ENCODE measurements at places on chromosomes 11 and 22.

DNA sequence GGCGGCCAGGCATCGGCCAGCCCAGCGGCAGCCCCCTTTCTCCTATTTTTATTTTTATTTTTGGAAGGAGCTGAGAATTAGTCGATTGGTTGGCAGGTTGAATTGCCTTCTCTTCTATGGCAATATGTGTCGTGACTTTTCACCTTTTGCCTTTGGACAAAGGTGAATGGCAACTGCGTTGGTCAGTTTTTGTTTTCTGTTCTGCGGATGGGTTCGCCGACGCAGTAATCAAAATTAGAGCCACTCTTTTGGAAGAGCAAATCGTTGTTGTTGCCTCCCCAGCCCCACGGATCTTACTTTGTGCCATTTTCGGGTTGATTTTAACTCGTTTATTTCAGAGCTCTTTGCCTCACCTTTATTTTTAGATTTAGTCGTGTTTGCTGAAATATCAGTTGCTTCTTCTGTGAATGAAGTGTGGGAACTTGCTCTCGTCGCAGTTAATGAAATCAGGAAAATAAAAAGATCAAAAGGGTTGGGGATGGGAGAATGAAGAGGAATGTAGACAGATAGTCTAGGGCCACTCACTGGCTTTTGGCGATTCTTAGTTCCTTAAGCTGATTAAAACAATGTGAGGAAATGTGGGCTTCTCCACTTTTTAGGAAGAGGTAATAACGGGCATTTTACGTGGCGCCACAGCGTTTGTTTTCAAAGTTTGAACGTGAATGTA lies 1.6 kb downstream of the CECR2 start:
- no peak for DNase-seq

DNA sequence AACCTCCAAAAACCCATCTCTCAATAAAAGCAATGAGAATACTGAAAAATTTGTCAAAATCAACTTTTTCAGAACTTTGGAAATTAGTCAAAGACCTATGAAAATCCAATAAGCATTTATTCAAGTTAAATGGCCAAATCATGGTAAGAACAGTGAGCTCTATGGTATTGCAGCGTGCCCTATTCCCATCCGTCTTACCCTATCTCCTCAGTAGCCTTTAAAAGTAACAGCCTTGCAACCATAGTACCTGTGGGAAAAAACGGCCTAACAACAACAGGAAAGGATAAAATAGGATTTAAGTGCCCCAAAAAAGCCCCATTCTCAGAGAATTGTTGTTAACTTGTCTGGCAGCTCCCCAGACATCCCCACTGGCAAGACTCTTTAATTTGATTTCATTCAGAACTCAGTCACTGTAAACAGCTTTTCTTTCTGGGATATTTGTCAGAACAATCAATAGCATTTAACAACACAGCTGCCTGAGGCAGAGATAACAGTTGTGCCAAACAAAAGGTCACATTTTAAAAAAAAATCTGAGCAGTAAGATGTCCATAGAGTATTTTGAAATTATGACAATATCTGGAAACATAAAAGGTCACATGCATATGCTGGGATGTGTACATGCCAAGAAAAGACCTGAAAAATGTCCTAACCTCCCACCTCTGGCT lies 18.8 kb upstream of the MS4A8 start:
- no peak for DNase-seq

GRCh38 chr11:27367881-27368280 lies 4.9 kb upstream of the CCDC34 start:
- no peak for DNase-seq

GRCh38 chr22:22802339-22802970 lies 85.2 kb upstream of the IGLL5 start:
- DNase-seq = no peak

DNA sequence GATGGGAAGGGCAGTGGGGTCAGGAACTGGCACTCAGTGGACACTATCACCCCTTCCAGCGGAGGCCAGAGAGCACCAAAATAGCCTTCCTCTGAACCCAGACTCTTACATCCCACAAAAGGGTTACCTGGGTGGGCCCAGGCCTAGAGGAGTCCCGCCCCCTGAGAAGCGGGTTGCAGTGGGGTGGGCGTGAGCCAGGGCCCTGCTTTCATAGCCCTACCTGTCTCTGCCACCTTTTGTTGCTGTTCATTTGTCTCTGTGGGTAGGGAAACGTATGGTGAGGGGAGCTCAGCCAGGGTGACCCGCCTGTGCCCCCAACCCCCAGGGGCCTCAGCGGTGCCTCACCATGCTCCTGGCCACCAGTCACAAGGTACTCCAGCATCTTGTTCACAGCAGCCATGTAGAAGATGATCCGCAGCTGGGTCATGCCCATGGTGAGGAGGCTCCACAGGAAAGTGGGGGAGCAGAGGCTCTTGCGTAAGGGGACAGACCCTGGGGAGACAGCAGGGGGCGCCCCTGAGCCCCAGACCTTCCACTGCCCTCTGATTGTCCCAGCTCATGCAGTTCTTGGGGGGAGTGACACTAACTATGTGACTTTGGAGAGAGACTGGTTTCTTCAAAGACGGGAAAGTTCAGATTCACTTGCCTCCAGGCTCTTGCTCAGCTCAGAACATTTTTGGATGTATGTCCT lies 24.0 kb downstream of the SLC43A1 start:
- DNase-seq = no peak

DNA sequence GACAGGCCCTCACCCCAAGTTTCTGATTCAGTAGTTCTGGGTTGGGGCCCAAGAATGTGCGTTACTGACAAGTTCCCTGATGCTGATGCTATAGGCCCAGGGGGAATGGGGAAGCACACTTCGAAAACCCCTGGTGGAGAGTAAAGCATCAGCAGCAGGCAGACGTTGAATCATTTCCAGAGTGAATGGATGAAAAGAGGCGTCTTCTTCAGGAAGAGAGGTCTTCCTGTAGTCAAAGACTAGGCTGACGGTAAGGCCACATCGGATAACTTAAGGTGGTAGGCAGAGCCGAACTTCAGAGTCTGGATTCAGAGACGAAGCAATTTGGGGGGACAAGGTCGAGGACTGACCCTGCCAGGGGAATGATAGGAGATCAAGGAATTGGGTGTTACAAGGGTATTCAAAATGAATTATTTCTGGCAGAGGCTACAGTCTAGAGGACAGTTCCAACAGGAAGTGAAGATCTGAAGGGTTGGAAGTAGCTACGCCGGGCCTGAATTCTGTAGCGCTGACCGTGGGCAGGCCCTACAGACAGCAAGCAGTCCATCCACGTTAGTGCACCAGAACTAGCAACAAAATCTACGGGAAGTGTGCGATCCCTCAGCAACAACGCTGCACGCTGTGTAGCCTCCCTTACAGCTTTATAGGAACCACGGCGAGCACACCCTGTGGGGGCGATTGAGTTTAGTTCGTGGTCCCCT lies 862 bp upstream of the CENATAC start:
- peak; percentile 33 for DNase-seq

GRCh38 chr11:130854483-130854882 lies 61.8 kb downstream of the SNX19 start:
- DNase-seq = no peak

DNA sequence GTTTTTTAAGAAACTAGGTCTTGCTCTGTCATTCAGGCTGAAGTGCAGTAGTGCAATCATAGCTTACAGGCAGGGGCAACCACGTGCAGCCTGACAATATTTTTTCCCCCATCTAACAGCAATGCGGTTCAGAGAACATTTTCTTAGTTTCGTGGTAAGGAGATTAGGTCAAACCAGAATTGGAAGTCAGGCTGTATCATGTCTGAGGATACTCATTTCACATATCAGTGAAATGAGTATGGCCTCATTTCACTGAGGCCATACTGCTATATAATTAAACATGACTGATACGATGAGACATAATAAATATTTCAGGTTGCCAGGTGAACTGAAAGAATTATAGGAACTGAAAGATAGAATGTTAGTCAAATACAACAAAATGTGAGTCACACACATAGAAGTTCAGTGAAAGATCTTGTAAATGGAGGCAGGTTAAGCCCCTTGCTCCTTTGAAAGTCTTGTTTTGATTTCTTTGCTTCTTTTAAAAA lies 32.5 kb upstream of the IZUMO1R start:
- no peak for DNase-seq

DNA sequence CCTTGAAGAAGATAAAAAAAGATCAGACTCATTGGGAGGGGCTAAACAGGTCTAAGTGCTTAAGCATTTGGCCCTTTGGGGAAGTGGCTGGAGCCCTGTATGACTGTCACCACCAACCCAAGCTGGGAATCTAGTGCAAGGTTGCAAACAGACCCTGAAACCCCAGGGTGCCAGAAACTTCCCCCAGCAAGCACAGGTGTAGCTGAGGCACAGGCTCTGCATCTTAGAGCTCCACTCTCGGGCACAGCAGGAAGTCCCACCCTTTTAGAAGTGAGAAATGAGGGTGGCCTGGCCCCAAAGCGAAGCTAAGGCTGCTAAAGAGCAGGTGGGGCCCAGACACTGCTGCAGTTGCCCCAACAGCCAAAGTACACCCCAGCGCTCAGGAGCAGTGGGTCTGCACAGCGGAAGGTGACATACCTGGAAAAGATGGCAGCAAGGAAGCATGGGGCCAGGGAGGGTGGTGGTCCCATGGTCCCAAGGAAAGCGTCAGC lies 5.8 kb upstream of the KDM2A start:
- DNase-seq = no peak

GRCh38 chr11:133251841-133252240 lies 280.5 kb downstream of the OPCML start:
- DNase-seq = no peak

GRCh38 chr22:25404928-25405816 lies 159.3 kb upstream of the GRK3 start:
- DNase-seq = peak; percentile 60

DNA sequence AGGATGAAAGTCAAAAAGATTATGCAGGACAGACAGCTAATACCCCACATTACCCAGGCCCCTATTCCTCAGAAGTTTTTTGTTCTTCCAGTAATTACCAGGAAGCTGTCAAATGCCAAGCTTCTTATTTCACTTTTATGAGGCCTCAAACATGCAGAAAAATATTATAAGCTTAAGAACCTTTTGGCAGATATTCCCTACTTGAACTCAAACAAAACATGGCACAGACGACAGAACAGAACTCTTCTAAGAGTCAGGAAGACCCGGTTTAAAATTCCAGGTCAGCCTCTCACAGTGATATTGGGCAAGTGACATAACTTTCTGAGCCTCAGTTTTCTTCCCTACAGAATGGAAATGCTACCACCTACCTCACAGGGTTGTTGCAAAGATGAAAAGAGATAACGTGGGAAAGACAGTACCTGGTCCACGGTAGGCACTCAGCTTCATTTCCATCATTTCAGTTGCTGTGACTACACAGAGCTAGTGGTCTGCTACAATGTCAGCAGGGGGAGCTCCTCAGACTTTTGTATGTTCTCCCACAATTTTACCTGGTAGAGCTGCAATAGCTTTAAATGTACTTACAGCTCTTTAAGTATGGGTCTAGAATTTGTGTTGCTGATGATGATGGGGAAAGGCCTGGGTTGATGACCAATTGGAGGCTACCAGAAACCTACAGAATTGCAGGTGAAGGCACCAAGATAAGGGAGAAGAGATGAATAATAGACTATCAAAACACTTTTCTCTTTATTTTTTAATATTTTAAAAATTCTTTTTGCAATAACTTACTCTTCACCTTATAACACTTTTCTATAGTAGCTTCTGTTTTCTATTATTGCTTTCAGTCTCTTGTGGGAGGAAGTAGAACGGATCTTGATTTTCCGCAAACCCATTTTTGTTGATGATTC lies 98.3 kb upstream of the CHRM4 start:
- DNase-seq = no peak

GRCh38 chr11:22688914-22689313 lies 22.5 kb downstream of the GAS2 start:
- DNase-seq = no peak

GRCh38 chr22:29205594-29206371 lies at the start of gene EMID1:
EMID1 (plus strand) TSS chr22:29205896; CDS start chr22:29206039, 143 bp downstream.
- no peak for DNase-seq

GRCh38 chr11:72762641-72763304 lies 10.6 kb upstream of the ARAP1 start:
- no peak for DNase-seq

DNA sequence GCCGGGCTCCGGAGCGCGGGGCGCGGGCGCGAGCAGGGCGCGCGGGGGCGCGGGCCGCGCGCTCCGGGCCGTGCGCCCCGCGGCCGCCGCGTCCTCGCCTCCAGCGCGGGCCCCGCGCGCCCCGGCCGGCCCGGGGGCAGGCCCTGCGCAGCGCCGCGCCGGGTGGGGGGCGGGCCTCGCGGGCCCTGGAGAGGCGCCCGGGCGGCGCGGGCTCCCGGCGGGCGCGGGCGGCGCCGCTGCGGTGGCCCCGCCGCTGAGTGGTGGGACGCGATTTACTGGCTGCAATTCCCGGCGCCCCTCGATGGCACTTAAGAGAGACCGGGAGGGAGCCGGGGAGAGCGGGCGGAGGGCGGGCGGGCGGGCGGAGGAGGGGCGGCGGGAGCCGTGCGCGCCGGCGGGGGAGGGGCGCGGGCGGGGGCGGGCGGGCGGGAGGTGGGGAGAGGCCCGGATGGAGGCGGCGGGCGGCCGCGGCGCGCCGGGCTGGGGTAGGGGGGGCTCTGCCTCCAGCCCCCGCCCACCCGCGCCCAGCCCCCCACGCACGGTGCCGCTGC lies 73.2 kb upstream of the TCF20 start:
- DNase-seq = no peak

GRCh38 chr11:64762674-64763525 lies 3.1 kb upstream of the PYGM start:
- no peak for DNase-seq

DNA sequence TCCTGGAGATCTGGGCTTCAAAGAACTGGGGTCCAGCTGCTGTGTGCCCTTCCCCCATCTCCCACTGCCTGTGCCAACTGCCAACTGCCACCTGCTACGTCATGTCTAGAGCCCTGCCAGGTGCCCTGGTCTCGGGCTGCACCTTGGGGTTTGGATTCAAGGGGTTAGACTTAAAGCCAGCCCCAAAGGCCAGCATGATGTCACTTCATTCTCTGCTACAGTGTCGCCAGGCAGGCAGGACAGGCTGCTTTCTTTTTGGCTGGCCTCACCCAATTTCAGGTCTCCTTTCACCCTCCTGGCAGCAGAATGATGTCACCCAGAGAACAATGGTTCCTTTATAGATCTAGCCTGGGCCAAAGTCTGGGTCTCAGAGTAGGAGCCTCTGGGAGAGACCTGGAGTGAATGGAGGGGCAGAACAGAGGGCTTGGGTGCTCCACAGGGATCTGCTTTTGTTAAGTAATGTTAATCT lies 79.5 kb upstream of the CRYBB3 start:
- DNase-seq = no peak

DNA sequence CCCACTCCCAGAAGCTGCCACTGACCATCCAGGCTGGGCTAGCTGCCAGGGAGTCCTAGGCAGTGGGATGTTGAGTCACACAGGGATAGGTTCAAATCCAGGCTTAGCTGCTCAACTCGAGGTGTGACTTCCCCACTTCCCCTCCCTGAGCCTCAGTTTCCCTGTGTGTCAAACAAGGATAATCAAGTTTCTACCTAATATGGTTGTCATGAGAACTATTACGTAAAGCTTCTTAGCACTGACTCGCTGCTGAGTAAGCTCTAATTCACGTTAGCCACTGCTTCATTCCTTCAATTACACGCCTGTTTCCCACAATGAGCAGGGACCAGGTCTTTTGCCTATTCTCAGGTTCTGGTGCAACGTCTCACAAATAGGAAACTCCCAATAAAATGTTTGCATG lies 67.7 kb downstream of the SEZ6L start:
- no peak for DNase-seq

- DNase-seq = peak; percentile 73
These were observed 73.6 kb upstream of the SUSD2 start for GRCh38 chr22:24107661-24108060.

Measured in caudate nucleus (tissue), 63 donors.